ENCODE measurements at places on chromosomes 16 and 17.
A peak's percentile ranks its signal among the peaks of the same experiment; 100 is the strongest.

DNA sequence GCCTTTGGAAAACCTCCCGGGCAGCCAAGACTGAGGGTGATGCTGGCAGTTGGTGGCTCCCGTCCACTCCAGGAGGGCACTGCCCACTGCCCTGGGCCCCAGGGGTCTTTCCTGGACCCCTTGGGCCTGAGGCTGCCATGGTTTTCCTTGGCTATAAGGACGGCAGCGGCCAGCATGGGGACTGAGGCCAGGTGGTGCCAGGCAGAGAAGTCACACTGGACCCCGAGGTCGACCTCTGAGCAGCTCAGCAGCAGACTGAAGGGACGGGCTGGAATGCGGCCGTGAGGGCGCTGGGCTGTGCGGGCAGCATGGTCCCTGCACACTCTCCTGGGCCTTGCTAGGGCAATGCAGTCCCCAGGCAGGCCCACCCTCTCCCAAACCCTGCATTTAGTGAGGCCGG is 55.6 kb upstream of the GNG13 start:
- no peak for DNase-seq

GRCh38 chr17:28901866-28902818 is 737 bp downstream of the DHRS13 start:
- peak; percentile 71 for DNase-seq

DNA sequence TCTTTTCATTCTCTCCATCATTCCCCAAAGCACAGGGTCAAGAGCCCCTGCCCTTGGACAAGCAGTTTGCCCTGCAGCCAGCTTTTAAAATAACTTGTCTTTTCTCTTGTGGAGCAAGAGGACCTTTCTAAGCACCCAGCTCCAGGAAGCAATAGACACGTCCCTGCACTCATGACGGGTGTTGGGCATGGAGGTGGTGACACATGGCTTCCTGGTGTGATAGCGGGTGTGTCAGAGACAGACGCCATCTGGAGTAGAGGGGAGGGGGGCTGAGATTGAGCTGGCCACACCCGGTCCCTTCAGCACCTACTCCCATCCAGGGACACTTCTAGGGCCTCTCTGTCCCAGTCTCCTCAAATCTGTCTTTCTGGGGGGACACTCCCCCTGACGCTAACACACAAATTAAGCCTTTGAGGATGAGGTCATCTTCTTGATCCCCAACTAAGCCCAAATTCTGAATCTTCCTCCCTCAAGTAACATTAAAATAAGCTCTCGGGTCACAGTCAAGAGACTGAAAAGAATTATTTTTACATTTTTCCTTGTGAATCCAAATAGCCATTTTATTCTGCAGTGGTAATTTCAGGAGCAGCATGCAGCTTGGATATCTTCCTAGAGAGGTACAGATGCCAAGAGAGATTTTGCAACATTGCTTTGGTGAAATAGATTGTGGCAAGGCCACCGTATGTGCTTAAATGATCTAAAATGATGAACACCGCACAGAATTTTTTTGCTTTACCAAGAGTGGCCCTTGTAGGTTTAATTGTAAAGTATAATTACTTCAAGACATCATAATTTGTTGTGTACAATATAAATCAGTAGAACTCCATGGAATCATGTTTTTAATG is 216.6 kb upstream of the IRX3 start:
- no peak for DNase-seq

GRCh38 chr17:21124086-21124485 is 2.7 kb upstream of the DHRS7B start:
- DNase-seq = no peak

GRCh38 chr17:48555258-48556228 is 10.6 kb upstream of the HOXB2 start:
- DNase-seq = no peak

Measured in stimulated activated CD4-positive, alpha-beta T cell treated with anti-CD3 and anti-CD28 coated beads, Interleukin-2, amount 100 ng/mL, for 24 hours (primary cell).